ENCODE measurements at places on chromosomes 11 and 22.

- DNase-seq, result peak; percentile 72
Observed at GRCh38 chr11:72244361-72245262, 636 bp upstream of the PHOX2A start.

DNA sequence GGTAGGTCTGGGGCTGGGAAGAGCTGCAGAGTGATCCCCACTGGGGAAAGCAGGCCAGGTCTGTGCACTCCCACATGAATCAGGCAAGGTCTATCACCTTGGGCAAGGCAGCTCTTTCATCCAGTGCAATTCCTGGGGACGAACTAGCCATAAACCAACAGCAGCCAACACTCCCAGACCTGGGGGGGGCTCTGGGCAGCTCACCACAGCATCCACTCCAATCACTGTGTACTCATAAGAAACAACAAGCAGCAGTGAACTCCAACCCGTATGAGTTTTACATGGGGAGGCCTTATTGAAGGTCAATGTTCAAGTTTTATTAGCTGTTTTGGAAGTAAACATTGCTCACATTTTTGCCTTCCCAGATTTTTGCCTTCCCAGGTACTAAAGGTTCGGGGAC, 157.4 kb upstream of the NAV2 start:
- no peak for DNase-seq

- peak; percentile 24 for DNase-seq
Observed at GRCh38 chr11:84564180-84564866, 1062.8 kb downstream of the DLG2 start.

DNA sequence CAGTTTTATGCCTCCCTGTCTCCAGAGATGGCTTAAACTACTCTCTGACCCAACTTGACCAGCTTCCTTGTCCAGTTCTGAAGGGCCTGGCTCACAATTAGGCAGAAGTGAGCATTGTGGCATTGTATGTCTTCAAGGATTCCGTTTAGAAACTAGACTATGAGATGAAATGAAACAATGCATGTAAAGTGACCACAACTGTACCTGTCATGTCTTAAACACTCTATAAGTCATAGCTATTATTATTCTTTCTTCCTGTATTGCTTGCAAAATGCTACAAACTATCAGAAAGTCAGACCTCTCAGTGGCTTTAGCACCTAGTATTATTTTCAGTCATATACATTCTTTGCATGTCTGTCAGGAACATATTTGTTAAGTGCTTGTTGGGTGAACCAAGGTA, 127.9 kb upstream of the MTMR2 start:
- no peak for DNase-seq

DNA sequence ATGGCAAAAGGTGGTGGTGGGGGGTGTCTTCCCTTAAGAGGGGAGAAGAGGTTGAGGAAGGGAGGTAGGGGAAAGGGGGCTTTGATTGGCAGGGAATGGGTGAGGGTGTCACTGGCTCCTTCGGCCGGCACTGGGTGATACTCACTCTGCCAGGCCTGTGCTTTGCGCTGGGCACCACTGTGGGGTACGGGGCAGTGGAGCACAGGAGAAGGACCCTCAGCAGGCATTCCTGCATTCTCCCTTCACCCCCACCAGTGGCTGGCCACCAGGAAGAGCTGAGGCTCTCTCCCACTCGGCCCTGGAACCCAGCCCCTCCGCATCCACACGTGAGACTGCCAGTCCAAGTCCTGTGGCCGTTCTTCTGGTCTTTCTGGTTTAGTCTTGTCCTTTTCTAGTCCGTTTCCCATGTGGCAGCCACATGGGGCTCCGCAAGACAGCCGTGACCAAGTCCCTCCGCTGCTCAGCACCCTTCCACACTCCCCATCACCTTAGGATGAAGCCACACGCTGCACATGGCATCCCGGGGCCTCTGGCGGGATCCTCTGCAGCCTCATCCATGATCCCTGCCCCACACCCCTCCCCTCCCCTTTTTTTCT, 8.0 kb downstream of the CAPN5 start:
- no peak for DNase-seq

DNA sequence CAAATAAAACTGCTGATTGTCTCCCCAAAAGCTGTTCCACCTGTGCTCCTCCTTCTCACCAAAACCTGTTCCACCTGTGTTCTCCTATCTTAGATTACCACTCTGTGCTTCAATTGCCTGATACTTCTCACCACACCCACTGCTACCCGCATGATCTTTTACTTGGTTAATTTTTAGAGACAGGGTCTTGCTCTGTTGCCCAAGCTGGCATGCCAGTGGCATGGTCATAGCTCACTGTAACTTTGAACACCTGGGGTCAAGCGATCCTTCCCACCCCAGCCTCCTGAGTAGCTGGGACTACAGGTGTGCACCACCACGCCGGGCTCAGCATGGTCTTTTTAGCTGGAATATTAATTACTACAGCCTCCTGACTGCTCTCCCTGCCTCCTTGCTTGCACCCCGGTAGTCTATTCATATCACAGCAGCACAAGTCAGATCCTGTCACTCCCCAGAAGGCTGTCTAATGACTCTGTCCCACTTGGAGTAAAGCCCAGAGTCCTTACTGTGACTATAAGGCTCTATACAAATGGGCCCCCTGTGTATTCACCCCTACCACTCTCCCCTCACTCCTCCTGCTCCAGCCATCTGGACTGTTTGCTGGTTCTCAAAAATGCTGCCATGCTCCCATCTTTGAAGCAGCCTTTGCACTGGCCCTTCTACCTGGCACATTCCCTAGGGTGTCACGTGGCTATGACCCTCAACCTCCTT, 3.5 kb downstream of the C11orf91 start:
- DNase-seq, result no peak

DNA sequence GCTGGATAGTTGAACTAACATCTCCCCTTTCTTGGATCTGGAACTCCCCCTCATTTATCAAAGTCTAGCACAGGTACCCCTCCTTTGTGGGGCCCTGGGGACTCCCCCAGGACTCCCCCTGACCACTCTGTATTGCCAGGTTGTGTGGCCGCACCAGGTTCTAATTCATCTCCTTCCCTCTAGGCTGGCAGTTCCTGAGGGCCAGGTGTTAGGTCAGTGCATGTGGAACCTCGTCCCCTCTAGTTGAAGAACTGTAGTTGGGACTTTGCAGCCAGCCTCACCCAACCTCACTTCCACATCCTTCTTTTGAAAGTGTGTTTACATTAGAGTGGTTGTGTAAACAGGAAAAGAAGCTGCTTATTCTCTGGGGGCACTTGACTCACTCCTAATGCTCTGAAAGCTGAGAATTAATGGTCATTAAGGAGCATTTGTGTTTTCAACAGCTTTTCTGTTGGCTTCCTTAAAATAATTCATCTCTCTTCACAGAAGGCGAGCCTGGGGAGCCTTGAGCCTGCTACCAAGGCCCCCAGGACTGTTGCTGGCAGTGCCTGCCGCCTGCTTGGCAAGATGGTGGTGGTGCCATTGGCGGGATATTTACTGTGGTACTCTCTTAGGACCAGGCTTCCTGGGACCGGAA, 11.8 kb downstream of the UPB1 start:
- DNase-seq, result no peak

DNA sequence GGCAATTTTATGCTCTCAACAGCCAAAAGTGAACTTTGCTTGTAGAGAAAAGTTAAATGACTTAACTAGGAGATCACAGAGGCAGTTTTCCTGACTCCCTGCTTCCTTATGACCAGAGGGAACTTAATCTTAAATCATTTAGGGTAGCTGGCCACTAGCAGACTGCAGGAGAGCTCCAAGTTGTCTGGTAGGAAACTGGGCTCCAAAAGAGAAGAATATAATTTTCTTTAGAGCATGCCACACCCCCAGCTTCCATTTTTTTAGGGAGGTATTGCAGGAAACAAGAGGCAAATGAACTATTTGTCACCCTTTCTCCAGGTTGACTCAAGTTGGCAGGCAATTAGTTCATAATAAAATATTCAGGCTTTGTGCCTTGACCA, 2.6 kb downstream of the METTL15 start:
- no peak for DNase-seq

DNA sequence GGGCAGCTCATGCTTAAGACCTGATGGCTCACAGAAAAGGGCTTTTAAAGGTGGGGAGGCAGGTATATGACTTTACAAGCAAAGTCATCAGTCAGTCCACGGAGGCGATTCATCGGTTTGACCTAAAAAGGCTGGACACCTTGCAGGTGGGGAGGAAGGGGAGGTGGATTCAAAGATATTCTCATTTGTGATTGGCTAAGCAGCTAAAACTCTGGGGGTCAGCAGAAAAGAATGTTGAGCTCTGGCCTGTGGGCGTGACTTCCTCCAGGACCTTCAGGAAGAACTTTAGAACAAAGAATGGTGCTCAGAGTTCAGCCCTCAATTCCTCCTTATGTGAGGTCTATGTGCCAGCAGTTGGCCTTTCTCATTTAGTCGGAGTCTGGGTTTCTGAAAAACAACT, 78.3 kb upstream of the LMO1 start:
- DNase-seq, result no peak

DNA sequence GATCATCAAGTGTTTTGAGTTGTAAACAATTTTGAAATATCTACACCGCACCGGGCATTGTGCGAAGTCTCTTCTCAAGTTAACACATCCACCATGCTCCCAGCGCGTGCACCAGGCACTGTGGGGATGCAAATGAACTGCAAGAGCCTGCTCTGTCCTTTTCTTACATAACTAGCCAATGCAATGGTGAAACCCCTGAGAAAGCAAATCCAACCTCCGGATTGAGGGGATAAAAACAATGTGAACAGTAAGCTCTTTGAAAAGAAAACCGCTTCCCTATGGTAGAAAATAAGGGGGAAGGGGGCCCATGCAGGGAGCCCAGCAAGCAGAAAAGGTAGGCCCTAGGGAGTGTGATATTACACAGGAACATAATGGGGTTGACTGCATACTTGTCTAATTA, 274.9 kb upstream of the MPPED2 start:
- peak; percentile 73 for DNase-seq

GRCh38 chr11:64608046-64608445, 17.0 kb downstream of the SLC22A12 start:
- DNase-seq, result peak; percentile 56

GRCh38 chr11:74310857-74311256, 583 bp downstream of the P4HA3 start:
- DNase-seq, result no peak

DNA sequence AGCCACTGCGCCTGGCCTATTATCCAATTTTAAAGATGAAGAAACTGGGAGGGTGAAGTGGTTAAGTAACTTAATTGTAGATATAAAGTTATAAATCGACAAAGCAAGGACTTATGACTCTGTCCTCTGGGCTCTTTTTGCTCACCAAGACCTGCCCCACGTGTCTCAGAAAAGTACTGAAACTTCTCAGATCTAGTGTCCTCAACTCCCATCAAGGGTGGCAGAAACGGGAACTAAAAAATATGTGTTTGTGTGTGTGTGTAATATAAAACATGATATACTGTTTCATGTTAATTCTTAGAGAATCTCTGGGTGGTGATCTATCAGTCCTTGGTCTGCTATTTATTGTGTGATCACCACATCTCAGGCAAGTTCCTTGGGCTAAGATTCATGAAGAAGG, 104.9 kb downstream of the GAB2 start:
- no peak for DNase-seq

- no peak for DNase-seq
Observed at GRCh38 chr11:67034350-67034749, 11.4 kb downstream of the SYT12 start.

GRCh38 chr11:1253103-1253485, 30.2 kb downstream of the MUC5B start:
- no peak for DNase-seq

Data from neural progenitor cell (in vitro differentiated cells).